ENCODE measurements at places on chromosomes 6 and 20.

GRCh38 chr6:8000188-8000596 lies 64.0 kb downstream of the BLOC1S5 start:
- no peak for DNase-seq

- no peak for DNase-seq
Measured at GRCh38 chr20:57330998-57331397, 1.4 kb downstream of the SPO11 start.

- DNase-seq, result no peak
Measured at GRCh38 chr6:72950114-72950860, 275.0 kb downstream of the KHDC1L start.

GRCh38 chr6:73636048-73636447 lies 17.7 kb downstream of the SLC17A5 start:
- no peak for DNase-seq

GRCh38 chr6:69063401-69063800 lies 428.3 kb downstream of the ADGRB3 start:
- no peak for DNase-seq

Data from NCI-H2171 (cell line).